ENCODE measurements at places on chromosomes 4 and X.
A peak's percentile ranks its signal among the peaks of the same experiment; 100 is the strongest.

- DNase-seq, result no peak
Measured at GRCh38 chr4:113497154-113497884, 264.2 kb downstream of the CAMK2D start.

DNA sequence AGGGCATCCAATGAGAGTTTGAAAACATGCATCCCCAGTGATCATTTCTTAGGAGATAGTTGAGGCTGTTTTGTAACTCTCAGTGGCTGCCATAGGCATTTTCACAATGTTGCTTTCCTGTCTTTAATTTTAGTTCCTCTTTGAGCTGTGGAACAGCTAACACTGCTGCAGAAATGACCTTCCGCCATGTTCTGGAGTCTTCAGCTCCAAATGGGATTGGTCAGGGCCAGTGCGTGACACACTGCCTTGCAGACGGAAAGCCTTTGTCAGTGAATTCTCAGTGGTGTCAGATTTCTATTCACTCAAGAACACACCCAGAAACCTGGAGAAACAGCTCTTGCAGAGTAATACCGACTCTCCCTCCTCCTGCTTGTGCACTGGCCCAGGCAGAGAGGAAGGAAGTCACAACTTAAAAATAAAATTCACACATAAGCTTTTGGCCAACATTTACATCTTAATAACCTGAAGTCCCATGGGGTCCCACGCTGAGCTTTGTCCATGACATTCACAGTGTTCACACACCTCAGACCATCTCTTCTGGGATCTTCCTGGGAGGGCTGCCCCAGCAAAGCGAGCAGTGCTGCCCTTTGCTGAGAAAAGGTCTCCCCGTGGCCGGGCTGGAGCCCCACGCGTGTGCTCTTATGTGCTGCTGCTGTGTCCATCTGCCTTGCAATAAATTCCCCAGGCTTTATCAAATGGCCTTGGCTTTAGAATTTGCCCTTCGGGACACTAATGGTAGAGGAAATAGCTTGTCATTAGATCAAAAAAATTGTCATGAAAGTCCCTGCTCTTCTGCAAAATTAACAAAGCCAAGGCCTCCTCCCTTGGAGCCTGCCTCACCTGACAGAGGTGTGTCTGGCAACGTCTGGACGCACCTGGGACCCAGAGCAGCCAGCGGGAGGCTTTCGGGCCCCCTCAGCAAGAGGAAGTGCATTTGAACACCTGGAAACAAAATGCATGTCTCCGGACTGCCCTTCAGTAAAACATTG lies 126.8 kb downstream of the IRF2 start:
- no peak for DNase-seq

- no peak for DNase-seq
Measured at GRCh38 chrX:38968344-38969216, 167.3 kb downstream of the MID1IP1 start.

- peak; percentile 32 for DNase-seq
Measured at GRCh38 chr4:152500800-152501434, 35.0 kb downstream of the FBXW7 start.

DNA sequence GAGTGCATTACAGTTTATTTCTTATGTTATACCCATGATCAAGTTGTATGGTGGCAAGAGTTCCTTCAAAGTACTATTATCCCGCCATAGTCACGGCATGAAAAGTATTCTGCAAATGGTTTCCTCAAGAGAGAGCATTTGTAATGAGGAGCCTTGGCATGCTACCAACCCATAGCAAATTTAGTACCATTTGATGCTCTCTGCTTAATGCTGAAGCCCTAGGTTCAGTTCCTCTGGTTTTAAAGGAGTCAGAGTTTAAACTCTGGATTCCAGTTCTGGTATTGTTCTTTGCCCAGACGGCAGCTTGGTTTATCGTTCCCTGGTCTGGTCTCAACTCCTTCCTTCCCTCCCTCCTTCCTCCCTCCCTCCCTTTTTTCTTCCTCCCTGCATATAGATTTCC lies 371.3 kb downstream of the BMPR1B start:
- no peak for DNase-seq

DNA sequence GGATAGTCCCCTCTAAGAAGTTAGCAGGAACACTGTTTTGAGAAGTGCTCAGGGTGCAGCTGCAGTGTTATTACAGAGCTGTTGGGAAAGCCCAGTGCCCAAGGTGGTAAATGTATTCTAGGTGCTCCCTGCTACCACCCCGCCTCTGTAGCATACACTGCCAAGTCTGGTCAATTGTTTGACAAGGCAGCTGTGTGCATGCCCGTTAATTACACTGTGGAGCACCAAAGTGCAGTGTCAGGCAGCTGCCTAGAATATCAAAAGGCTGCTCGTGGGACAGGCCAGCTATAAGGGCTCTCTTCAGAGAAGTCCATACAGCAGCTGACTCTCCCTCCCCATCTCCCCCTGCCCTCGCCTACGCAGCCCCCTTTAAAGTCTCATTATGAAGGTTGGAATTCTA lies 99.9 kb upstream of the KLHL13 start:
- DNase-seq, result no peak

GRCh38 chr4:65508168-65508567 lies 162.1 kb downstream of the EPHA5 start:
- DNase-seq, result no peak

- DNase-seq, result no peak
Measured at GRCh38 chr4:74258963-74259362, 49.3 kb upstream of the EPGN start.

Measured in stimulated activated CD8-positive, alpha-beta memory T cell treated with anti-CD3 and anti-CD28 coated beads, Interleukin-15, amount 100 ng/mL, for 1 hour (primary cell).